ENCODE measurements at places on chromosomes 1 and 21. TPM values are rescaled to one million over a fixed set of nuclear protein-coding genes. Genes with fewer than 3 reads are reported as not detected.

Gene DNM3
- 9.0 TPM for total RNA-seq

Gene TMEM240
- total RNA-seq: 4.5 TPM

Gene MYBPH
- not detected for total RNA-seq

Gene COP1
- total RNA-seq: 67.8 TPM

Gene CADM3
- 3.3 TPM for total RNA-seq

Gene TOMM20
- 117 TPM for total RNA-seq

Gene DIO1
- total RNA-seq: 219 TPM

Gene TNFSF18
- not detected for total RNA-seq

Gene KIF17
- 11.5 TPM for total RNA-seq

Gene ADCY10
- not detected for total RNA-seq

Gene DAB1
- total RNA-seq: 0.83 TPM

Gene ILDR2
- total RNA-seq: 0.40 TPM

DNA sequence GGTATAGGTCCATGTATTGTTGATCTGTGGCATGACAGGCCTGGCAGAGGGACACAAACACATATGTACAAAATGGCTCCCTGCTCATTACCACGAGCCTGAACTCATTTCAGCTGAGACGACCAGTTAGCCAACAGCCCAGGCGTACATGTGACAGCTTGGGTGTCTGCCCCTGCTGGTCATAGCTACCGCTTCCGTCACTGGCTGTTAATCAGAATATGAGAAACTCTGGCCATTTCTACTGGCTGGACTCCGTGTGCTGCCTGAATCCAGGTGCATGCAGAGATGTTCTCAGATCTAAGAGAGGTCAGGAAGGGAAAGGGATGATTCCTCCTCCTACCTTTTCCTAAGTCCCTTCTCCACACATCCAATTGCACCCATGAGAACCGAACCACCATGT lies 144.5 kb downstream of the PBX1 start:
- H3K36me3 ChIP-seq: no peaks in the 10 kb centered on the region
- peaks cover 26% of the 10 kb centered on the region for H3K4me1 ChIP-seq
- H3K27me3 ChIP-seq: no peaks in the 10 kb centered on the region
- DNase-seq: no peak
- H3K4me3 ChIP-seq: no peak overlapping the region

GRCh38 chr1:11335417-11336056 lies 62.5 kb downstream of the UBIAD1 start:
- H3K27me3 ChIP-seq: no peaks in the 10 kb centered on the region
- H3K4me1 ChIP-seq: no peaks in the 10 kb centered on the region
- no peaks in the 10 kb centered on the region for H3K36me3 ChIP-seq
- H3K4me3 ChIP-seq: no peak overlapping the region

DNA sequence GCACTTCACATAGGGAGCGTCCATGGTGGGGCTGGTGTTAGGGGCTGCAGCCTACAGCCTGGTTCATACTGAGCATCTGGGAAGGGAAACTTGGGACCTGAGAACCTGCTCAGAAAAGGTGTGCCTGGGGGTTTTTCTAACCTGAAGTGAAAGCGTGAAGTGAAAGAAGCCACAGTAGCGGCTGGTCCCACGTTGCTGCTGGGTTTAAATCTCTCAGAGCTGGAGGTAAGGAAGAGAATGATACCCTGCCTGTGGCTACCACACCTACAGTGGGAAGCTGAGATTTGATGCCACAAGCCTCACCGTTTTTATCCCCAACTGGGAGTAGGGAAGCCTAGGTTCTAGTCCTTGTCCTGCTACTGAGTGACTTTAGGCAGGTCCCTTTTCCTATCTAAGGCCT lies 21.0 kb upstream of the FUCA1 start:
- no peak overlapping the region for H3K4me3 ChIP-seq
- no peaks in the 10 kb centered on the region for H3K27me3 ChIP-seq
- H3K36me3 ChIP-seq: no peaks in the 10 kb centered on the region
- DNase-seq: no peak
- no peak overlapping the region for H3K27ac ChIP-seq

GRCh38 chr1:209721323-209721722 lies 16.7 kb downstream of the HSD11B1 start:
- H3K27ac ChIP-seq: no peak overlapping the region
- no peaks in the 10 kb centered on the region for H3K27me3 ChIP-seq
- H3K36me3 ChIP-seq: no peaks in the 10 kb centered on the region
- H3K4me3 ChIP-seq: no peak overlapping the region
- DNase-seq: no peak
- H3K4me1 ChIP-seq: no peaks in the 10 kb centered on the region

- no peak overlapping the region for H3K27ac ChIP-seq
- H3K36me3 ChIP-seq: no peaks in the 10 kb centered on the region
- no peaks in the 10 kb centered on the region for H3K4me1 ChIP-seq
- no peaks in the 10 kb centered on the region for H3K27me3 ChIP-seq
- no peak overlapping the region for H3K4me3 ChIP-seq
Measured at GRCh38 chr1:181704546-181704945, 221.2 kb downstream of the CACNA1E start.

- peak; percentile 7 for DNase-seq
- H3K4me1 ChIP-seq: no peaks in the 10 kb centered on the region
- no peak overlapping the region for H3K4me3 ChIP-seq
- H3K36me3 ChIP-seq: no peaks in the 10 kb centered on the region
Measured at GRCh38 chr1:63902844-63903589, 129.2 kb downstream of the ROR1 start.

DNA sequence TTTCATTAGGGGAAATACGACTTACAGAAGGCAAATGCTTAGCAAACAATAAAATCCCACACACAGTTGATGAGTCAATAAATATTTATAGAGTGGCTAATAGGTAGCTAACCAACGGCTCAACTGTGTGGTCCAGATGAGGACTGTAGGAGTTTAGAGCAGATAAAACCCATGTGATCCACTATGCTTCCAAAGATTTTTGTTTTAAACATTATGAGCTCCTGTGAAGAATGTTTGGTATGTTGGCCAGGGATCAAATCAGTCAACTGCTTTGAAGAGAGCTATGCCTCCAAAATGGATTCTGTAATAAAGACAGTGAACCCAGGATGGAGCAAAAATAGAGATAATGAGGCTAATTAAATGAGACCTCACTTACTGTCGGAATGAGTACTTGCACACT lies 72.3 kb upstream of the COL11A1 start:
- DNase-seq: no peak
- no peaks in the 10 kb centered on the region for H3K4me1 ChIP-seq
- H3K36me3 ChIP-seq: no peaks in the 10 kb centered on the region
- H3K4me3 ChIP-seq: no peak overlapping the region
- no peaks in the 10 kb centered on the region for H3K27me3 ChIP-seq
- H3K27ac ChIP-seq: no peak overlapping the region

GRCh38 chr1:113875714-113876113 lies 4.2 kb upstream of the PTPN22 start:
- H3K36me3 ChIP-seq: no peaks in the 10 kb centered on the region
- no peak overlapping the region for H3K27ac ChIP-seq
- no peaks in the 10 kb centered on the region for H3K27me3 ChIP-seq

DNA sequence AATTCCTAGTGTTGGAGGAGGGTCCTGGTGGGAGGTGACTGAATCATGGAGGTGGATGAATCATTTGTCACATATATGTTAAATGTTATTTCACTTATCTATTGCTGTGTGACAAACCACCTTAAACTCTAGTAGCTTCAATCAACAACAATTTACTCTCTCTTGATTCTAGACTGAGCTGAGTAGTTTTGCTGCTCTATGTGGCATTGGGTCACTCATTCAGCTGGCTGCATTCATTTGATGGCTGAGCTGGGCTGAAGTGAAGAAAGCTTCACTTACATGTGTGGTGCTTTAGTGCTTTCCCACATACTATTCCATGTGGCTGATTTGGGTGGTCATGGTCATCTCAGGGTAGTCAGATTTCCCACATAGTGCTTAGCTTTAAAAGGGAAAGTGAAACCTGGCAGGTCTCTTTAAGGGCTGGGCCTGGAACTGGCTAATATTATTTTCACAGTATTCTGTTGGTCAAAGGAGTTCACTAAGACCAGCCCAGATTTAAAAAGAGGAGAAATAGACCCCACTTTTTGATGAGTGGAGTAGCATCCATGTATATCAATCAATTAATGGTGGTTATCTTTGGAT lies 10.5 kb downstream of the DNAH14 start:
- H3K27me3 ChIP-seq: no peaks in the 10 kb centered on the region
- no peak overlapping the region for H3K4me3 ChIP-seq
- no peak overlapping the region for H3K27ac ChIP-seq
- no peak for DNase-seq
- H3K36me3 ChIP-seq: no peaks in the 10 kb centered on the region
- no peaks in the 10 kb centered on the region for H3K4me1 ChIP-seq

- H3K4me1 ChIP-seq: peaks cover 6% of the 10 kb centered on the region
- no peak for DNase-seq
- no peaks in the 10 kb centered on the region for H3K27me3 ChIP-seq
- H3K4me3 ChIP-seq: no peak overlapping the region
- no peak overlapping the region for H3K27ac ChIP-seq
Measured at GRCh38 chr21:33305938-33306337, 18.8 kb upstream of the IFNAR1 start.

DNA sequence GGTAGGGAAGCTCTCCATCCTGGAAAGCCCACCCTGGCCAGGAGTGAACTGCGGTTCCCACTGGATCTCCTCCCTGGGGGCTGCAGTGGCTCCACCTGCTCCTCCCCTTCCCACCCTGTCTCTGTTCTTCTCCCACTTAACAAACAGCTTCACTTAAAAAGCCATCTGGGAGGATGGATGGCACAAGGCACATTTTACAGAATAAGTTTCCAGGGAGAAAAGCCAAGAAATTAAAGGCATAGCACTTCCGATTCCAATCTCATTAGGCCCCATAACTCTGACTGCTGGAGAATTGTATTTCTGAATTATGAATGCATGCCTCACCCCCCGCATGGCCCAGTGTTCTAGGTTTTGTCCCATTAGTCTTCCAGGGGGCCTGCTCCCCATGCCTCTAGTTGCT lies 718.3 kb downstream of the PTPRU start:
- no peaks in the 10 kb centered on the region for H3K36me3 ChIP-seq
- DNase-seq: no peak
- no peak overlapping the region for H3K4me3 ChIP-seq
- no peaks in the 10 kb centered on the region for H3K4me1 ChIP-seq
- H3K27ac ChIP-seq: no peak overlapping the region

DNA sequence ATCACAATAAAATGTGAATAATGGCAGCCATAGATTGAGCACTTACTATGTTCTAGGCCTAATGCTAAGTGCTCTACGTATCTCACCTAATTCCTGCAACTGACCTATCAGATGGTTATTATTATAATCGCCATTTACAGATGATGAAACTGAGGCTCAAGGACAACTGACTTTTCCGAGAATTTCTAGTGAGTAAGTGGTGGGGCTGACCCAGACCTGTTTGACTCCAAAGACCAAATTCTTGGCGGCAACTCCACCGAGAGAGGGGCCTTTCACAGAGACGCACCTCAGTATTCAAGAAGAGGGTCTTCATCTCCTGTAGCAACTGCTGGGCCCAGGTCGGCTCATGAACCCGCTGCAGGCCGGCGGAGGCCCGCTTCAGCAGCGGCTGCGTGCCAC lies 573 bp downstream of the TMEM234 start:
- peak overlapping the region; percentile 84 for H3K27ac ChIP-seq
- peaks cover 36% of the 10 kb centered on the region for H3K4me1 ChIP-seq
- H3K36me3 ChIP-seq: peaks cover 28% of the 10 kb centered on the region
- peak overlapping the region; percentile 90 for H3K4me3 ChIP-seq
- no peak for DNase-seq
- no peaks in the 10 kb centered on the region for H3K27me3 ChIP-seq

DNA sequence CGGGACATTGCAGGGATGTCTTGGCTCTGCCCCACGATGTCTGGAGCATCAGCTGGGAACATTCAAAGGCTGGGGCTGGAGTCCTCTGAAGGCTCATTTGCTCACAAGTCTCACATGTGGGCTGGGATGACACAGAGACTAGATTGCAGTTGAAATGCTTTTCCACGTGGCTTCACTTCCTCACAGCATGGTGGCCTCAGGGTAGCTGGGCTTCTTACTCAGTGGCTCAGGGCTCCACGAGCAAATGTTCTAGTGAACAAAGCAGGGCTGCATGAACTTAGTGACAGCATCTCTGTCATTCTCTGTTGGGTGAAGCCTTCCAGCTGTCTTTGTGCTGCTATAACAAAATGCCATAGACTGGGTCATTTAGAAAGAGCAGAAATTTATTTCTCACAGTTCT lies 247.0 kb upstream of the POU3F1 start:
- no peaks in the 10 kb centered on the region for H3K27me3 ChIP-seq
- no peak overlapping the region for H3K27ac ChIP-seq
- DNase-seq: no peak

- no peaks in the 10 kb centered on the region for H3K36me3 ChIP-seq
- no peaks in the 10 kb centered on the region for H3K27me3 ChIP-seq
- H3K27ac ChIP-seq: no peak overlapping the region
- no peak overlapping the region for H3K4me3 ChIP-seq
Measured at GRCh38 chr1:220241072-220241663, 31.1 kb downstream of the RAB3GAP2 start.

- H3K4me3 ChIP-seq: no peak overlapping the region
- H3K4me1 ChIP-seq: peaks cover 23% of the 10 kb centered on the region
Measured at GRCh38 chr21:39056636-39057035, 126.6 kb downstream of the PSMG1 start.

GRCh38 chr21:25997788-25998611 lies 172.6 kb downstream of the APP start:
- H3K4me3 ChIP-seq: no peak overlapping the region
- H3K27me3 ChIP-seq: no peaks in the 10 kb centered on the region
- H3K36me3 ChIP-seq: no peaks in the 10 kb centered on the region
- no peak for DNase-seq

- no peaks in the 10 kb centered on the region for H3K27me3 ChIP-seq
- H3K4me1 ChIP-seq: no peaks in the 10 kb centered on the region
- no peak overlapping the region for H3K27ac ChIP-seq
- no peaks in the 10 kb centered on the region for H3K36me3 ChIP-seq
Measured at GRCh38 chr1:41980827-41981653, 62.3 kb upstream of the HIVEP3 start.

All from thyroid gland (tissue), 4 donors.